ENCODE measurements at places on chromosomes 6 and 20.

DNA sequence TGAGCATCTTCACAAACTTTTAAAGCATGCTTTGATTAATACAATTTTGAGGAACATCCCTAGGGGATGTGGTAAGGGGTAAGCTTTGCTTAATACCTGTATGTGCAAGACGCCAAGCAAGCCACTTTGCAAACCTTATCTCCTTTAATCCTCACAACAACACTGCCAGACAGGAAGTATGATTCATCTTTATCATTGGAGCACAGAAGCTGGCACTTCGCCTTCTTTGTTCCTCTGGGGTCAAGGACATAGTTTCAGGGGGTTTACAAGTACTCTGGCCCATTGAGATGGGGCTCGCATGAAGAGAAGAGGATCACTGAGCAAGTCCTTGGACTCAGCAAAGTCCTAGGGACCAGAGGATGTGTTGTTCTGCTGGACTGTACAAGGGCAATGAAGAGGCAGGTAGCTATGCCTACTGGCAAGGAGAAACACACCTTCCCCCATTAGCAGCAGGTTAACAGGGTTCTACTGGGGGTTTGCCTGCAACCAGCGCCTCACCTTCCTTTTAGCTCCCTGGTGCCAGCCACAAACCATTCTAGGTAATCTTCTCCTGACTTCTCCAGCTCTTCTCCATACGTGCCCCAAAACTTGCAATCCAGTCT, 8.8 kb downstream of the TMEM244 start:
- no peak for DNase-seq

GRCh38 chr6:43254138-43254817, 11.0 kb downstream of the TTBK1 start:
- DNase-seq = no peak

DNA sequence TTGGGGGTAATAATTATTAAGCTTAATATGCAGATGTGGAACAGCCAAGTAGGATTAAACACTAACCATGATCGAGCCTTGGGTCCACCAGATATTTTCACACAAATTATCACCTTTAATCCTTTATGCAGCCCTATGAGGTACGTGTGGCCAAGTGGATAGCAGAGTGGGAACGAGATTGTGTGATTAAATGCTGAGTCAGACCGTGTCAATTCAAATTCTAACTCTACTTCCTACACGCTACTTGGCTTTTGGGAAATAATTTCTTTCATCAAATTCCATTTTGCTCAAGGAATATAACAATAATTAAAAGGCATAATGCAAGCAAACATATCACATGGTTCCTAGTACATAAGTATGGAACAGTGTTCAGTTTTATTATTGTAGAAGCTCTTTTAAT, 329.2 kb downstream of the CBLN4 start:
- no peak for DNase-seq

DNA sequence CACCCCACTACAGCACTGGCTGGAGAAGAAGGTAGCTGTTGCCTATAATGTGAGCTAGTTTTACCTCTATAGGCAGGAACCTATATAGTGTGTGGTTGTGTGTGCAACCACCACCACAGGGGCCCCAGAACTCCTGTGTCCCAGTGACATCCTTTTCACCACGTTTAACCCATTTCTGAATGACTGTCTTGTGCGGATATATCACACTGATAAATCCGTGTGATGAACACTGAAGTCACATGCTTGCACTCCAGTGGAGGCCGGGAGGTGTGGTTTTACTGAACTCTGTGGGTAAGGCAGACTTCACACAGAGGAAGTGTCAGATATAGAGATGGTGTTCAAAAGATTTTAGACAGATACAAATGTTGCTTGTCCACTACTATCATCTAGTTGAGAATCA, 32.5 kb downstream of the SDHAF4 start:
- no peak for DNase-seq

GRCh38 chr6:110485491-110485890, 9.1 kb upstream of the SLC22A16 start:
- no peak for DNase-seq

- no peak for DNase-seq
Measured at GRCh38 chr20:62758226-62758912, 37.9 kb upstream of the MRGBP start.

GRCh38 chr6:165468340-165469235, 159.2 kb upstream of the C6orf118 start:
- no peak for DNase-seq

- DNase-seq = peak; percentile 52
Measured at GRCh38 chr6:32785781-32786533, 22.6 kb upstream of the HLA-DQB2 start.

GRCh38 chr20:23212464-23212995, 126.4 kb upstream of the CD93 start:
- no peak for DNase-seq

GRCh38 chr20:45361793-45362192, 1.2 kb upstream of the SYS1 start:
- DNase-seq = no peak

DNA sequence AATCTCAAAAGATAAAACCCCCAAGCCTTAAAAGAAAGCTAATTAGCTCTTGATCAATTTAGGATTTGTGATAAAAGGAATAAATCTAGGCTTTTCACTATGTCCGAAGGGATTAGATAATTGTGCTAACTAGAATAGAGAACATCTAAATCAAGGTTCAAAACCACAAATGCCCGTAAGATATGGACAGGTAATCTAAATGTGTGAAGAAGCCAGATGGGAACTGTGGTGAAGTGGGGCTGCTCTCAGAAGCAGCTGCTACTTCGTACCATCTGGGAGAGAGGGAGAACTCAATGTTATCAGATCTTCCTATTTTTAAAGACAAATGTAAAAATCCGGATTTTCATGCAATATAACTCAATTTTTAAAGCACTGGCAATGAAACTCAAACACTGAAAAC, 44.2 kb downstream of the NCOA6 start:
- DNase-seq = no peak

- no peak for DNase-seq
Measured at GRCh38 chr6:161682982-161683381, 409.1 kb upstream of the AGPAT4 start.

- no peak for DNase-seq
Measured at GRCh38 chr20:15674253-15675060, 898.8 kb downstream of the KIF16B start.

DNA sequence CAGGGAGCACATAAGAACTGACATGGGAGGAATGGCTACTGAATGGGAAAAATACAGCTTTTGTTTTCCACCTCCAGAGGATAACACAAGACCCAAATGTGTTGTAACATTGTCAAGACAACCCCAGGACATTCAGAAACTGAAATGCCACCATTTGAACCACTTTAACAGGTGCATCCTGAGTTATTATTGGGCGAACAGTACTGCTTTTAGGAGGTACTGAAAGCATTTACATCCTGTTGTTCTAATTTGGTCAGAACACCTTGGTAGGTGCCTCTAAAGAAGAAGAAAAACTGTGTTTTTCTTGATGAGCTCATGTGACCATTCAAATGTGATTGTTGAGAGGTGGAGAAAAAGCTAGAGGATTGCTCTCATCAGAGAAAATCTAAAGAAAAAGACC, 6.4 kb upstream of the TXNDC5 start:
- no peak for DNase-seq

GRCh38 chr20:41213150-41213820, 75.9 kb downstream of the PLCG1 start:
- DNase-seq = no peak

GRCh38 chr6:34284563-34285447, 36.0 kb upstream of the SMIM29 start:
- DNase-seq = no peak

DNA sequence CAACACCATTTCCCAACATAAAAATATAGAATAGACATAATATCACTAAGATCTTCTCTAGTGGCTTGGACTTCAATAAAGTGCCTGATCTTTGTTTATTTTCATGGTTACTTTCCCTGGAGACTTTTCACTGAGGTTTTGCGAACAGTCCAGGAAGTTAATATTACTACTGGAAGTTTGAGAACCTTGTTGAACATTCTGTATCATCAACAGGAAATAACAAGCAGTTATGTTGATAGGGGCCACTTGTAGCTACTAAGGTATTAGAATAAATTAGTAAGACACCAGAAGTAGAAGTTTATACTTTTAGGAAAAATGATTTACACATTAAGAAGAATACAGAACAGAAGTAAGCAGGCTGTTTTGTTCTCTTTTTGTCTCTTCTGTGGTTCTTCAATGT, 180.2 kb downstream of the TFAP2B start:
- DNase-seq = no peak

GRCh38 chr20:57393321-57394120, 2.3 kb downstream of the RBM38 start:
- DNase-seq = no peak

DNA sequence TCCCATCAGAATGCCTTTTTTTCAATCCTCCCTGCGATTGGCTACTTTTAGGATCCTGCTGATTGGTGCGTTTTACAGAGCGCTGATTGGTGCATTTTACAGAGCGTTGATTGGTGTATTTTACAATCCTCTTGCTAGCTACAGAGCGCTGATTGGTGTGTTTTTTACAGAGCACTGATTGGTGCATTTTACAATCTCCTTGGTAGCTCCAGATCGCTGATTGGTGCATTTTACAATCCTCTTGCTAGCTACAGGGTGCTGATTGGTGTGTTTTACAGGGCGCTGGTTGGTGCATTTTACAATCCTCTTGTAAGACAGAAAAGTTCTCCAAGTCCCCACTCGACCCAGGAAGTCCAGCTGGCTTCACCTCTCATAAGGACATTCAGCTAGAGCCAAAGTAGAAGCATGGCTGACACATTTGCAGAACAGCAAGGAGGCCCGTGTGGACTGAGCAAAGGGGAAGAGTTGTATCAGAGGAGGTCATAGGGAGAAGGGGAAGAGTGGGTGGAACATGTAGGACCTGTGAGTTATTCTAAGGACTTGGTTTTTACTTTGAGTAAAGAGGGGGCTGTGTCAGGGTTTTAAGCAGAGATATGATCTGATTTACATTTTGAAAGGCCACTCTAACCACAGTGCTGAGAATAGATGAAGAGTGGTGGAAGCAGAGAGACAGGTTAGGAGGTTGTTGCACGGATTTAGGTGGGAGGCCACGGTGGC, 2.6 kb downstream of the ALDH5A1 start:
- no peak for DNase-seq

DNA sequence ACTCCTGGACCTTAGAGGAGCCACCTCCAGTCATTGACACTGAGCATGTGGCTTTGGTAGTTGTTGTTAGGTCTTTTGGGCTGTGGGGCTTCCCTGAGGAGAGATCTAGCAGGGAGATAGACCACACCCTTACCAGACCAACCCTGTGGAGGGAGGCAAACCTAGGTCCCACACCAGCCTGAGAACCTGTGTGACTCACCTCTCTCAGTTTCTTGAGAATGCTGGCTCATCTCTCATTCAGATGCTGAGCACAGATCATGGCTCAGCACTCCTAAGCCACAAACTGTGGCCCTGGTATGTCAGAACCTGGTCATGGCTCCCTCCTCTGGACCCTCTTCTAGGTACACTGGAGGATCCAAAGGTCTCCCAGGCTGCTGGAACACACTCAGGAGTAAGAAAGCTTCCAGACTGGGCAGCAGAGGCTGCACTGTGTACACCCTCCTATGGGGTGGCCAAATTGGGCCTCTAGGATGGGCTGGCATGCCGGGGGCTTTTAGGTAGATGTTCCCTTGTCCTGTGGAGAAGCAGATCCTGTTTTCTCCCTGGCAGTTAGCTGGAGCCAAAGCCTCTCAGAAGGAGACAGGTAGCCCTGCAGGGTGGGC, 1294.5 kb downstream of the KHDRBS2 start:
- DNase-seq = no peak

GRCh38 chr6:47163536-47163935, 121.4 kb upstream of the ADGRF1 start:
- no peak for DNase-seq

DNA sequence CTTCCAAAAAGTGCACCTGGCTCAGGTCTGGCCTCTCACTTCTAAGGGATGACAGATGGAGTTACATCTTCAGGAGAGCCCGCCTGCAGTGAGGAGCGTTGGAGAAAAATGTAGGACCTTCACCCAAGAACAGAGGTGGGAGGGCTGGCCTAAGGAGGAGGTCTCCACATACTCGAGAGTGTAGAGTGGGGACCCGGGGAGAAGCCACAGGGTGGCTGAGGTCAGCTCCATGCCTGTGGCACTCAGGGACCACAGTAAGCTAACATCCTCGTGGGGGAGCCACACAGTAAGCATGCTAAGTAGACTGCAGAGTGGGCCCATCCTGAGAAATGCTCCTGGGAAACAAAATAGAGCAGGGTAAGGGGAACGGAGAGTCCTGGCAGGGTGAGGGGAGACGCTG, 24.0 kb downstream of the AAR2 start:
- DNase-seq = no peak

- no peak for DNase-seq
Measured at GRCh38 chr6:160132776-160133338, 11.2 kb downstream of the SLC22A1 start.

DNA sequence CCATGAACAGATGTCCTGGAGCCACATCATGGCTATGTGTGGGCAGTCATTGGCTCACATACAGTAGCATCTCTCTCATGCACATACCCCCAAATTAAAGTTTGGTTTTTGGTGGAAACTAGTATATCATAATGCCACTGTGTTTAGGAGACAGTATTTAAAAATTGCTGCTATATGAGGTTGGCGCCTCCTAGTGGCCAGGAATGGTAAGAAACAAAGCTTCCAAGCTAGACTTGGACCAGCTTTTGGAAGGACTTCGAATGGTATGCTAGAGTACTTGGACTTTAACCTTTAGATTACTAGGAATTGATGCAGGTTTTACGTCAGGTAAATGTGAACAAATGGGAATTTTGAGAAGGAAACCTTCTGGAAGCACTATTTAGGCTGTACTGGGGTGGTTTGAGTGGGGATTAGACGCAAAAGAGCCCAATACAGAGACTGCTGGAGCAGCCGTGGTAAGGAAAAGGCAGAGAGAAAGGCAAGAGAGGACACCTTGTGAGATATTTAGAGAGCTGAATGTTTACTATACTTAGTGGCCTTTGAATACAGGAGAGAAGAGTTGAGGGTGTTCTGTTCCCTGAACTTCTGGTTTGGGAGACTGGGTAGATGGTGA, 23.8 kb downstream of the PRSS35 start:
- no peak for DNase-seq

- DNase-seq = no peak
Measured at GRCh38 chr6:90401933-90402830, 105.5 kb upstream of the BACH2 start.

- no peak for DNase-seq
Measured at GRCh38 chr6:133748628-133749027, 140.3 kb upstream of the TCF21 start.

Measured in hindlimb muscle (tissue), 1 donor.